ENCODE measurements at places on chromosomes 7 and 10.

DNA sequence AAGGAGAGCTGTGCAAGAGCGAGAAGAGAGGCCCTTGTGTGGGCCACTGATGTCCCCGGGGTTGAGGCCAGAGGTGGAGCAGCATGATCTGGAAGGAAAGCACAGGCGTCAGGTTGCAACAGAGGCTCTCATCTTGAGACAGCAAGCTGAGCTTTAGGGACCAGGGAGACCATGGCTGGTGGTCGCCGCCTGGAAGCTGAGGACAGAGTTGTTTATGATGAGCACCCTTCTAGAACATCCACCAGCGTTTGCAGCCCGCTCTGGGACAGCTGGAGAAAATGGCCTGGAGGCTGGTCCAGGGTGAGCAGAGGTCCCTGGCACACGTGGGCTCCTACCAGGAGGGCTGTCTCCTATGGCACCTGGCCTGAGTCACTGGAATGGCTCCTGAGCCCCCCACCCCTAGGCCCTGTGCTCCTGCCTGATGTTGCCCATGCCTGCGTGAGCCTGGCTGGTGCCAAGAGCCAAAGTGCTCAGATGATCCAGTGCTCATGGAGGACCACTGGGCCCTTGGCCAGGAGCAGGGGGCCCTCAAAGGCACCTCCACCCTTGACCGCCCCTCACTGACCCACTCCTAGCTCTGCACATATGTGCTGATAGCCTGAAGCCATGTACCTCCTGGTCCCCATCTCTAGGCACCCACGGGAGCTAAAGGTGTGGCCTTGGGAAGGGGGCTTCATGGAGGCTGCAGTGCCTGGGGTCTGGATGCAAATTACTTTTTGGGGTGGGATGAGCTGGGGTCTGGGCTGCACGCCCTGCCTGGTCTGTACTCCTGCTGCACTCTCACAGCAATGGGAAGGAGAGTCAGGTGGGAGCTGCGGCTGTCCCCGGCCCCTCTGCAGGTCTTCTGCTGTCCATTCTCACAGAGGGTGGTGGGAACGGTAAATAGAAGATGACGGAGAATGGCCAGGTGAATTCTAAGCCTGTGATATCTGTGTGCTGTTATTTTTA lies 40.1 kb upstream of the RET start:
- DNase-seq = no peak

GRCh38 chr10:95336702-95337101 lies 45.9 kb upstream of the PDLIM1 start:
- DNase-seq = no peak

DNA sequence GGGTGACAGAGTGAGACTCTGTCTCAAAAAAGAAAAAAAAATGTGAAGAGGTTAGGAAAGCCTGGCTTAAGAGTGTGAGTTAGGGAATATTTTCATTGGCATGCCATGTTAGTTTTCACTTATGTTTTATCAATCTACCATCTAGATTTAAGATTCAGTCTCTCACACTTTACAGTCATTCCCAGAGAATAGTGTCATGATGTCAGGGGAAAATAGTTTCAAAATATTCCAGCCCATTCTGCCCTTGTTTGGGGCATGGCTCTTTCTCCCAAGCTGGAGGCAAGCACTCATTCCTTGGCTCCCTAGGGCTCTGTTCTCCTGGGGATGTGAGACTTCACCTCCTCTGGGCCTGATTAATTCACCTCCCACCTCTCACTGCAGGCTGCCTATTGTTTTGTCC lies 331.5 kb downstream of the CXCL12 start:
- no peak for DNase-seq

GRCh38 chr7:36180121-36180520 lies 27.1 kb downstream of the EEPD1 start:
- no peak for DNase-seq
